ENCODE measurements at places on chromosomes 3 and 15.

- DNase-seq = no peak
Observed at GRCh38 chr3:194046995-194047645, 88.8 kb upstream of the HES1 start.

GRCh38 chr15:66644869-66645268, 57.2 kb upstream of the SMAD6 start:
- no peak for DNase-seq

DNA sequence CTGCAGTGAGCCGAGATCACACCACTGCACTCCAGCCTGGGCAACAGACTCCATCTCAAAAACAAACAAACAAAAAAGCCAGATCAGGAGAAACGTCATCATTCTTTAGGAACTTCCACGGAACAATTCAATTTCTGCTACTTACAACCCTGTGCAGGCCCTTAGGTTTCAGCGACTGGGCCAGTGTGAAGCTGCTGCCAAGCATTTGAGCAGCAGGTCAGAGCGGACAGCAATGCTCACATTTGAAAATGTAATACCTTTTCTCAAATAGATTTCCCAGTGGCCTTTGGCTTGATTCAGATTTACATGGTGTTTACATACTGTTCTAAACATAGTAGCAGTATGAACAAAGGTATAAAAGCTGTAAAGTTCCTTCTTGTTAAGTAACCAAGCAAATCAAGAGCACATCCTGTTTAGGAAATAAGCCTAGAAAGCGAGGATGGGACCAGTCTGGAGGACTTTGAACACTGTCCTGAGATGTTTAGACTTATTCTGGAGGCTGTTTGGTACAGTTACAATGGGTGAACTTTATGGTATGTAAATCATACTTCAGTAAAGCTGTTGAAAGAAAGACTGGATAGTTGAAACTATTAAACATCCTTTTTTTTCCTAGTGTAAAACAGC, 141.2 kb downstream of the HCN4 start:
- DNase-seq = no peak

- DNase-seq = no peak
Observed at GRCh38 chr15:84761607-84762131, 13.3 kb downstream of the ZNF592 start.

GRCh38 chr3:171875923-171876412, 32.8 kb downstream of the TMEM212 start:
- no peak for DNase-seq

- DNase-seq = no peak
Observed at GRCh38 chr3:71392251-71392650, 191.3 kb downstream of the FOXP1 start.

DNA sequence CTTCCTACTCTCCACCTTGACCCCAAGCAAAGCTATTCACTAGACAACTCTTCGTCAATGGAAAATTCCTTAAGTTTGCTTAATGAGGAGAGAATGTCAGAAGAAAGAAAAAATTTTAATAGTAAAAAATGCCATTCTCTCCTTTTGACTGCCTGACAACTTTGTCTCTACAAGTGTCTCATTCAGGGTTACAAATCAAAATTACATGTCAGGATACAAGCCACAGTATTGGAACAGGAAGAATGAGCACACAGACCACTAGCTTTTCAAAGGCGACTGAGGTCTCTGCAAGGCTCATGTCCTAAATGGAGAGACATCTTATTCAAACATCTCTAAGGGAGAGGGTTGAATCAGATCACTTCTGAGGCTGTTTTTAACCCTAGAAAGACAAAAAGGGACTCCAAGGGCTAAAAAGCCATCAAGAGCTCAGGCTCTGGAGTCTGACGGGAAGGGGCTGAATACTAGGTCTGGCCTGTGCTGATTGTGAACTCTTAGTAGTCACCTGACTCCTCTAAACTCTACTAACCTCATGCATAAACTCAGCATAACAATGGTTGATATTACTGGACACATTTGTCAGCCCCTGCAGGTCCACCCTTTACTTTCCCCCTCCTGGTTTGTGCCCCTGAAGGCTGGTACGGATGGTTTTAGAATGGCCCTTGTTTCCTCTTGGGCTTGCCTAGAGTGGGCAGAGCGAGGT, 12.8 kb upstream of the MEIS2 start:
- DNase-seq = no peak

GRCh38 chr3:19967812-19968211, 20.9 kb downstream of the RAB5A start:
- no peak for DNase-seq

GRCh38 chr3:14512281-14512941, 27.7 kb downstream of the GRIP2 start:
- DNase-seq = no peak

DNA sequence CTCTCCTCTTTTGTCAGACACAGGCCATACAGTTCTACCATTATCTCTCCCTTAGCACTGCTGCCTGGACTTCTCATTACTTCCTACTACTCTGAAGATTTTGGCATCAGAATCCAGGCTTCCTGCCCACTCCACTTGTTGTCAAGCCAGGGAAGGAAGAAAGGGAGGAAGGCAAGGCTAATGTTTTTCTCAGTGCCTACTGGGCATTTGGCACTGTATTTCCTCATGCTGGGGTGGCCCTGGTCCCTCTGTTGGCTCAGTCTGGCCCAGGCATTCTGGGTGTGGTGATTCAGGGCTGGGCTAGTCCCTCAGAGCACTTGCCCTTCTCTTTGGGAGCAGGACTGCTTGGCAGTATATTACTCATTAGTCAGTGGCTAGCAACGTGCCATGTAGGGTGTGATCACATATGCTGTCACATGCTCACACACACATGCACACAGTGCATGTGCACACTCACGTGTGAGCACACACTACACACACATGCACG, 52.9 kb downstream of the BSN start:
- DNase-seq = no peak

- no peak for DNase-seq
Observed at GRCh38 chr3:168325684-168326083, 230.0 kb upstream of the GOLIM4 start.

GRCh38 chr15:39140060-39140604, 440.7 kb upstream of the THBS1 start:
- peak; percentile 81 for DNase-seq

DNA sequence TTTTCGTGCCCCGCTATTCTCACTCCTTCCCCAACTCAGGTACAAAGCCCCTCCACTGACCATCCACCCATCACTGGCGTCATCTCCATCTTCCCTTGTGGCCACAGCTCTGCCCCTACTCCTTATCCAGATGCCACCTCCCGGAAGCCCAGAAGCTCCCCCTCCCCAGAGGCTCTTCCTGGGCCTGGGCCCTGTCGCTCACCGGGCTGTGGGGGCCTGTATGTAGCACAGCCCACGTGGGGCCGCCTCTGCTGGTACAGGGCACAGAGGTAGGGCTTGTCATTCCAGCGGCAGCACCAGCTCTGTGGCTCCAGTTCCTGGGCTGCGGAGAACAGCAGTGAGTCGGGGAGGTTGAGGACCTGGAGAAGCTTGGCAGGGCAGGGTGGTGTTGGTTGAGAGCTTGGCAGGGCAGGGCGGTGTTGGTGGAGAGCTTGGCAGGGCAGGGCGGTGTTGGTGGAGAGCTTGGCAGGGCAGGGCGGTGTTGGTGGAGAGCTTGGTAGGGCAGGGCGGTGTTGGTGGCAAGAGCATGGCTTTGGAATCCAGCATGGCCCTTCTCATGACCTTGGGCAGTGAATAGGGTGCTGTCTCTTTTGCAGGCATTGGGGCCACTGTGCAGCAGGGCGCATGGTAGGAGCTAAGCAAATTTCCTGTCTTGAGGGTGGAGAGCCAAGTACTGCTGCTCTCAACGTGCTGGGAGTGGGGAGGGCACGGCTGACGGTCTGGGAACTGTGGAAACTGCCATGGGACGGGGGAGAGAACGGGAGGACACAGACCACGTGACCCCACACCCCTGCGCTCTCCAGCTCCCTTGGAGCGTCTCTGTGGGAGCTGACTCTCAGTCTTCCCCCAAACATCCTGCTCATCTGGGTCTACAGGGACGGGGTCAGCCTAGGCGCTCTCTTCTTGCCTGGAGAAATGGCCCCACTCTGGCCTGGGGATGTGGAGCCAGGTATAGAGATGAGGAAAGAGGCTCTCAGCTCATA, 43.4 kb downstream of the MUC20 start:
- DNase-seq = no peak

Data from AG09319 (cell line).